ENCODE measurements at places on chromosomes 1 and 21.

GRCh38 chr1:53182716-53183094 is 13.9 kb upstream of the CPT2 start:
- DNase-seq, result no peak

GRCh38 chr1:229471175-229471574 is 37.0 kb downstream of the NUP133 start:
- no peak for DNase-seq

GRCh38 chr1:110890474-110891196 is 17.7 kb downstream of the CD53 start:
- DNase-seq, result no peak

GRCh38 chr1:29513357-29513756 is 277.0 kb downstream of the PTPRU start:
- DNase-seq, result peak; percentile 33

GRCh38 chr1:13731897-13732296 is 31.9 kb downstream of the PRDM2 start:
- no peak for DNase-seq

DNA sequence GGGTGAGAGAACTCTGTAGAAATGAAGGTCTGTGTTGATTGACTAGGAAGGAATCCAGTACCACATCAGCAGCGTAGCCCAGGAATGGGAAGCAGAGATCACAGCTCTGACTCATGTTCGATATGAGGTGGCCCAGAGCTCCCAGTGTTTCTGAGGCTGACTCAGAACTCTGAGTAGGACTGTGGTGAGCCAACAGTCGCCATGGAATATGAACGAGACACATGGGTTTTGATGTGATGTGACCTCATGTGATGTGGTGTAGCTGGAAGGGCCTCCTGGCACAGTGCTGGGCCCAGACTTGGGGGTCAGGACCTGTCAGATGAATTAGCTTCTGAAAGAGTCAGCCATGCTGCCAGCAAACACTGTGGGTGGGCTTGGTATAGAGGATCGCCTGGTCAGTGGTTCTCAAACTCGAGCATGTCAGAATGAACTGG is 237.0 kb downstream of the MRPL39 start:
- DNase-seq, result peak; percentile 95

DNA sequence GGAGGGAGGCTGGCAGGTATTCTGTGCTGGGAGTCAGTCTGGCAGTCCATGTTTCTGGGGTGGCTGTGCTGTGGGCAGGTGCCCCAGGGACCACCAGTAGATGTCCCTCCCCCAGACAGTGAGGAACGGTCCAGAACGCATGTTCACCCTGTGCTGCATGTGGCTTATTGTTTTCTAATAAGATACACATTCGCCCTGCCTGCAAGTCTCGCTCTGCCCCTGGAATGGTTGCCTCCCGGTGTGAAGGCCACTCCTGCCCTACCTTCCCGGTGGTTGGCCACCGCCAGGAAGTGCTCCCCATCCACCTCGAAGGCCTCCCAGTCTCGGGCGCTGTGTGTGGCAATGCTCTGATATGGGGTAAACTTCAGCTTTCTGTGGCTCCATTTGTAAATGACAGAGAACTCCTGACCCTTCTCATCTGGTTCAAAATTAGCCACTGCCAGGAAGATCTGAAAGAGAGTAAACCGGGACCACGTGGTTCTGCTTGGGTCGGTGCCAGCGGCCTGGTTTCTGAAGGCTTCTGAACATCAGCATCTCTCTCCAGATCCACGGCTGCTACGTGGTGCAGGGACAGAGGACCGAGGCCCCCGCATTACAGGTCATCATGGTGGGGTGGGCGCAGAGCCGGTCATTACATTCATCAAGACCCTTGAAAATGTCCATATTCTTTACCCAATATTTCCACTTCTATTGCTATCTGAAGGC is 14.5 kb downstream of the KRTAP10-1 start:
- DNase-seq, result no peak

DNA sequence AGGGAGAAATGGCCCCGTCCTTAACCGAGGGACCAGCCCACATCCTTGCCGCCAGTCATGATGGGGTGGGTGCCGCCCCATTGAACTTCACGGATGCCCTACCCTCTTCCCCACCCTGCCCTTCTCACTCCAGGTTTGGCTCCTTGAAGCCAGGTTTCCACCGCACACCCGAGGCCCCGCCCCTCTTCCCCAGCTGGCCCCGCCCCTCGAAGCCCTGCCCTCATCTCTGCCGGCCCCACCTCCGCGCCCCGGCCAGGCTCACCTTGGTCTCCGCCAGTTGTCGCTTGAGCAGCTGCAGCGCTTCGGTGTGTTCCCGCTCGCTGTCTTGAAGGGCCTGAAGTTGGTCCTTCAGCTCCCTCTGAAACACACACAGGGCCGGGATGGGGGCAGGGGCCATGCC is 16.6 kb downstream of the TRIM62 start:
- DNase-seq, result no peak

GRCh38 chr1:8767006-8767405 is 50.4 kb downstream of the RERE start:
- no peak for DNase-seq

GRCh38 chr1:225866061-225866837 is 15.9 kb downstream of the TMEM63A start:
- peak; percentile 60 for DNase-seq

DNA sequence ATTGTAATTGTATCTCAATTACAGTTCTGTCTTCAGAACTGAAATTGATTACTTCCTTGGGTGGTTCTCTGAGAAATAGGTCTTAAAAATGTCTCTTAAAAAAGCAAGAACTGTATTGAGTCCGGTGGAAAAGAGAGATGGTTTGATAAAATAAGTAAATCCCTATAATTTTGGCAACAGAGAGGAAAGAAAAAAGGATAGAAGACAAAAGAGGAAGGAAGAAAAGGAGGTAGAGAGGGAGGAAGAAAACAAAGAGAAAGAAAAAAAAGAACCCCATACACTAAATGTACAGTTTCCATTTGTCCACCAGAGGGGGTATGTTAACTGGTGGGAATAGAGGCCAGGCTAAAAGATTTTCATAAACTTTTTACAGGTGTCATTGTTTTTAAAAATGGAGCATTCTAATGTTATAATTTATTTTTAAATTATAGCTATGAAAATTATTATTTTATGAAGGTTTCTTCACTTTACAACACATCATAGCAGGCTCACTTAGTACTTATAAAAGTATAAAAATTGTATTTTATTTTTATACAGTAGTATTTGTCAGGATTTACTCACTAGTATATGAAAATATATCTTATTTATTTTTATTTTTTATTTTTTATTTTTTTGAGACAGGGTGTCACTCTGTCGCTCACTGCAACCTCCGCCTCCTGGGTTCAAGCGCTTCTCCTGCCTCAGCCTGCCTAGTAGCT is 2.1 kb upstream of the UBE2T start:
- no peak for DNase-seq

DNA sequence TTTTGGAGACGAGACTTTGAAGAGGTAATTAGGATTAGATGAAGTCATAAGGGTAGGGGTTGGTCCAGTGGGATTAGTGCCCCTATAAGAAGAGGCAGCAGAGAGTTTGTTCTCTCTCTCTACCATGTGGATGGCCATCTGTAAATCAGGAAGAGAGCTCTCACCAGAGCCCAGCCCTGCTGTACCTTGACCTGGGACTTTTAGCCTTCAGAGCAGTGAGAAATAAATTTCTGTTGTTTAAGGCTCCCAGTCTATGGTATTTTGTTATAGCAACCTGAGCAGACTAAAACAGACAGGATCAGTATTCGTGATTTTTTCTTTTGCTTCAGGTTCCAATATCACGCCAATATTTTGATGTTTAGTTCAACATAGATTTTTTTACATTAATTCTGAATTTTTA is 30.0 kb downstream of the TBX15 start:
- no peak for DNase-seq
